T-helper 2 cell (primary cell): ENCODE measurements at places on chromosomes 3 and 15.

DNA sequence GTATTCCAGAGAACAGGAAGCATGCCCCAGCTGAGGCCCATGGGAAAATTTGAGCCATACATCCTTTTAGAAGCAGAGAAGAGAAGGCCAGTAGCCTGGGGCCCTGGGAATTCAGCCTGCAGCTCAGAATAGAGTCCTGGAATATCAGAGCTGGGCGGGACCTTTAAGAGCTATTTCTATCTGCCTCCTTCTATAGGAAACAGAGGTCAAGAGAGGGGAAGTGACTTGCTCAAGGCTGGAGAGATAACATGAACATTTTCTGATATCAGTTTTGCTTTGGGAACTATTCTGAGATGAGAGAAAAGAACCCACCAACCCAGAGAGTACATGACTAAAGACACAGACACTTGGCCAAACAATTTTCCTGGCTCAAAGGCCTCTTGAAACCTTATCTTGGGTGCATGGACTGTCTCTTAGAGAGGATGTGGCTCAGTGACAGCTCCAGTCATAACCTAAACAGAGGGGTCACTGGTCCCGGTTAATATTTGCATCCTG is 26.0 kb downstream of the MASP1 start:
- no peak for DNase-seq

DNA sequence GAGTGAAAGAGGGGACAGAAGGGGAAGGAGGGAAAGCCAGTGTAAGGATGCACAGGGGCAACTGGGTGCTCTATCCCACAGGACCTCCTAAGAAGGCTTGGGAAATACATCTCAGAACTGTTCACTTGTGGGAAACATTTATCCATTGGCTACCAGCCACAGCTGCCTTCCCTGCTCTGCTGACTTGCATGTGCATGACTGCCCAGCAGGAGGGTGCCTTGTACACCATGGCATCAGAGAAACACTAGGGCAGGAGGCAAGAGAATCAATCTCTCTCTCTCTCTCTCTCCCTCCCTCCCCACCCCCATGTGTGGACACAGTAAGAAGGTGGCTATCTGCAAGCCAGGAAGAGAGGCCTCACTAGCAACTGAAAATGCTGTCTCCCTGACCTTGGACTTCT is 62.9 kb upstream of the ZBTB38 start:
- no peak for DNase-seq

- DNase-seq: no peak
Measured at GRCh38 chr3:194908496-194908895, 222.8 kb downstream of the FAM43A start.

DNA sequence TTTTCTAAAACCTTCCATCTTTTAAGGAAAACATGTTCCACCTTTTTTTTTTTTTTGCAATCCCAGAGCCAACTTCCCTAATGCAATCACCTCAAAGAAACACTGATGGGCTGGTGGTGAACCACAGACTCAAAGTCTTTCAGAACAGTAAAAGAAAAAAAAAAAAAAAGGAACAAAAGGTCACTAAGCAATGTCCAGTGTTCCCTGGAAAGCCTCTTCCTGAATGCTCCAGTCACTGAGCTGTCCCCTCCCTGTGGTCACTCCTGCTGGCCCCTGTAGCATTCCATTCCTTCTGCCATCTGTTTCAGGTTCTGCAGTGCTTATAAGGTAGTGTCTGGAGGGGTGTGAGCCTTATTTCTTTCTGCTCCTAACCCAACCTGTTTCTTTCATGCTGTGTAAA is 53.3 kb downstream of the AAGAB start:
- no peak for DNase-seq

- DNase-seq: no peak
Measured at GRCh38 chr15:73168487-73168886, 116.2 kb downstream of the NEO1 start.

DNA sequence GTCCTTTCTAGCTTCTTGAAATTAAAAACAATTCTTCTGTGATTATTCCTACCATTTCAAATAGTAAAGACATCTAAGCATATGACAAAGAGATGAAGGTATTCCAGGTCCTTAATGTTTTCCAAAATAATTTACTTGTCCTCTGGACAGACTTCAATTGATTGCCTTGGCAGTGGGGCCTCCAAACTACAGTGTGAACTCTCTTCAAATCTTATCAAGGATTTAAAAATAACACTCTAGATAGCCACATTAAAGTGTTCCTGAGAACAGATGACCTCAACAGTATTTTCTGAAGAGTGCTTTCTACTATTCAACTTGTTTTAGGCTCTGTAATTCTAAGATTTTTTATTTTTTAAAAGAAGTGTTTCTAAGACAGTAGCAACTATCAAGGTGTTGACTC is 7.9 kb upstream of the MLF1 start:
- DNase-seq: no peak

- no peak for DNase-seq
Measured at GRCh38 chr3:85321892-85322291, 363.1 kb downstream of the CADM2 start.

- DNase-seq: no peak
Measured at GRCh38 chr3:50419595-50420370, 60.5 kb upstream of the TMEM115 start.

DNA sequence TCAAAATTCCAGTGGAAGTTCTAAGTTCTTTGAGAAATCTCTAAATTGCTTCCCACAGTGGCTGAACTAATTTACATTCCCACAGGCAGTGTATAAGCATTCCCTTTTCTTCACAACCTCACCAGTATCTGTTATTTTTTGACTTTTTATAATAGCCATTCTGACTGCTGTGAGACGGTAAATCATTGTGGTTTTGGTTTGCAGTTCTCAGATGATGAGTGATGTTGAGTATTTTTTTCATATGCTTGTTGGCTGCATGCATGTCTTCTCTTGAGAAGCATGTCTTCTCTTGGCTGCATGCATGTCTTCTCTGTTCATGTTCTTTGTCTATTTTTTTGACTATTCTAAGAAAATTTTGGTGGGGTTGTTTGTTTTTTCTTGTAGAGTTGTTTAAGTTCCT is 499.6 kb upstream of the CCDC54 start:
- peak; percentile 0 for DNase-seq

GRCh38 chr3:122382888-122383666 is at the start of gene MIX23:
MIX23 (minus strand) TSS chr3:122383231; CDS start chr3:122383224, 7 bp downstream.
- DNase-seq: peak; percentile 74

DNA sequence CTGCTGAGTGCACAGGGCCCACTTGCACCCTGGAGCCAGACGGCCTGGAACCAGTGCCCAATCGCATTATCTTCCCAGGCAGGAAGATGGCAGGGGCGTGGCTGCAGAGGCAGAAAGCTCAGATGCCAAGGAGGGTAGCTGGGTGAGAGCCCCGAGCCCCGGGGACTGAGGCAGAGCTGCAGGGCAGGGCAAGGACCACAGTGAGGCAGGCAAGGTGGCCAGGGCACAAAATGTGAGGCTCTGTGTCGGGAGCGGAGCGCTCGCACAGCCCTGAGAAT is 1.6 kb upstream of the CCDC33 start:
- DNase-seq: no peak

GRCh38 chr3:72446218-72447058 is 401.8 kb downstream of the SHQ1 start:
- DNase-seq: peak; percentile 57

GRCh38 chr3:12178091-12178820 is 19.5 kb upstream of the TIMP4 start:
- DNase-seq: no peak

DNA sequence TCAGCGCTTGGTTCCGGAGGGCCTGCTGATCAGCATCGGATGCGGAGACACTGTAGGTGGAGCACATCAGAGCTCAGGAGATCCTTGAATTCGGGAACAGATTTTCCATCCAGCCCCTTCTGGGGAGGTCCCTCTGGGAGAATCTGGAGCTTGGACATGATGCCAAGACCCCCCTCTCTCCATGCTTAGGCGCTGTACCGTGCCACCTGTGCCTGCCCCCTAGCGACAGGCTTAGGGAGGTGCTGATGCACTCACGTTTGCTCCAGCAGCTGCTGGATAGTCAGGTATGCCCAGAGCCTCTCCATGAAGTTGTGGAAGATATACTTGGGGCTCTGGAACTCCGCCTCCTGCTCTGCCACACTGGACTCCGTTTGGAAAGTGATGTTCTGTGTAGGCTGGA is 9.7 kb downstream of the ITIH4 start:
- no peak for DNase-seq

- no peak for DNase-seq
Measured at GRCh38 chr3:27503526-27503925, 19.3 kb upstream of the SLC4A7 start.

- DNase-seq: no peak
Measured at GRCh38 chr3:193656445-193656844, 63.4 kb downstream of the OPA1 start.

GRCh38 chr3:190865828-190866227 is 3.3 kb upstream of the GMNC start:
- DNase-seq: no peak

DNA sequence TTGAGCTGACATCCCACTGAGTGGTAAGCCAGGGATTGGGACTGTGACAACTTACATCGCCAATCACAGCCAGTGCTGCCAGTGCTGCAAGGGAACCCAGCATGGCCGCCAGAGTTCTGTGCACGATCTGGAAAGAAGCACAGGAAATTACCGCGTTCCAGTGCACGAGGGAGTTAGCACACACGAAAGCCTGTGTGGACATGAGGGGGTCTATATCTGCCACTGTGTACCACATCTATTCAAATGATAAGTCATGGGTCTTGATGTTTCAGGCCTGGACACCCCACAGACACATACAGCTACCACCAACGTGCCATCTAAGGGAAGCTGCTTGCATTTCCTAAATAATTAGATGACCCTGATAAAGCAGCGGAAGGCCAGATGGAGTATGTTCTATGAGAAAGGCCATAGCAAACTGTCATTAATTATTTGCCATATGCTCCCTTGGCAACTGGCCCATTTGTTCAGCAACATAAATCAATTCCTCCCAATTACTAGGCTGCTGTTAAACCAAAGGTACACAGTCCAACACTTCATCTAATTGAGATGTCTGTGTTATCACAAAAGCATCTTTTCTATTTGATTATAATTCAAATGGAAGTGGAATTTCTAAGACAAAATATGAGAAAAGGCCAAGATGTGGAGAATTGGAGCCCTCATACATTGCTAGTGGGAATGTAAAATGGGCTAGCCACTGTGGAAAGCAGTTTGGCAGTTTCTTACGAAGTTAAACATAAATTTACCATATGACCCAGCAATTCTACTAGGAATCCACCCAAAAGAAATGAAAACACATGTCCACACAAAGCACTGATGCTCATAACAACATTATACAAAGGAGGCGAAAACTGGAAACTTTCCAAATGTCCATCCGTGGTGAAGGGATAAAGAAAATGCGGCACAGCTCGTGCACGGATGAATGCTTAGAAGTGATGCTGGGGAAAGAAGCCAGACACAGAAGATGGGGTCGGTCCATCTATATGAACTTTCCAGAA is 108.3 kb downstream of the OCA2 start:
- no peak for DNase-seq

GRCh38 chr3:127770671-127771355 is 51.5 kb downstream of the MGLL start:
- no peak for DNase-seq

- DNase-seq: no peak
Measured at GRCh38 chr3:41574900-41575299, 375.6 kb downstream of the CTNNB1 start.

GRCh38 chr15:57340682-57341259 is 35.5 kb upstream of the CGNL1 start:
- no peak for DNase-seq

GRCh38 chr3:47949979-47950378 is 66.2 kb downstream of the MAP4 start:
- no peak for DNase-seq

DNA sequence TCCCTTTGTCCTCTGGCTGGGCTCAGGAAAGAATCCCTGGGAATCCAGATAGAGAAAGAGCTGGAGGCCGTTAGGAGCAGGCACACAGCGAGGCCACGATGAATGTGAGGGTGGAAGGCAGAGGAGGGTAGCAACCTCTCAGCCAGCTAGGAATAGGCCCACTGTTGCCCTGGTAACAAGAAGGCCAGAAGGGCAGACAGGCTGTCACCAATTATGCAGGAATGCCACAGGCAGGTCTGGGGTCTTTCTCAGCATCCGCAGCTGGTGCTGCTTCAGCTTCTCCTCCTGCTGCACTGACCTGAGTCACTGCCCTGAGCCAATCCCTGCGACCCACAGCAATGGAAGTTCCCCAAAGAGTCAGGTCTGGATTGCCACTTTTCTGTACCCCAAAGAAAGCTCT is 62.8 kb upstream of the C3orf80 start:
- DNase-seq: no peak

DNA sequence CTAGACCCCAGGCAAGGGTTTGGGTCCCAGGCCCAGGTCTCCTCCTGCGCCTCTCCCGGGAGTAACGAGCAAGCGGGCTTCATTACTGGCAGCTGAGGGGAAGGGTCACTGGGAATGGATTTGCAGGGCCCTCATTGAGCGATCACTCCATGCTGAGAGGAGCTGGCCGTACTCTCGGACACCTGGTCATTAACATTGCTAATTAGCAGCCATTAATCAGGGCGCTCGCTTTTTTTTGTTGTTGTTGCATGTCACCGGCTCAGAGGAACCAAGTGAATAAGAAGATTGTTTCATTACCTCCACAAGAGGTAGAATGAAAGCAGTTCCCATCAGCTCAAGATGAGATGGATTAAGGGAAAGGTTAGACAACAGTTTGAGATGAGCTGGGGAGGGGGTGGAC is 293.0 kb upstream of the ATP11B start:
- DNase-seq: no peak

DNA sequence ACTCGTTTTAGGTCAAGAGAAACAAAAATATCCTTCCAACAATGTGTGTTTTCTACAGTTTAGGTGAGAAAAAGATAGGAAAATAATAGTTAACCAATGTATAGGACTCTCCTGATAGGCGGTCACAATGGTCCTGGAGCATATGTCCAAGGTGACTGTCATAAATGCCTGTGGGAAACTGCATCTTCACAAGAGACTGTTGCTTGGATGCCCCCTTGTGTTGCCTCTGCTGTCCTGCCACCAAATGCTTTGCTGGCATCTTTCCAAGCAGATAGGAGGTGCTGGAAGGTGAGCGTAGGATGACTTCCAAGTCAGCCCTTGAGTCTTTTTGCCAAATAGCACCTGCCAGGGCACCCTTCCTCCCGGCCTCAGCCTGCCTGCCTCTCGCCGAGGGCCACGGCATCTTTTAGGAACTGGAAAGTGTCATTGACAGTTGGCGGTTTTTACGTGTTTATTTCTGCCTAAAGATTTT is 24.1 kb upstream of the SACM1L start:
- DNase-seq: no peak

- no peak for DNase-seq
Measured at GRCh38 chr15:41780727-41781126, 6.4 kb downstream of the MAPKBP1 start.

DNA sequence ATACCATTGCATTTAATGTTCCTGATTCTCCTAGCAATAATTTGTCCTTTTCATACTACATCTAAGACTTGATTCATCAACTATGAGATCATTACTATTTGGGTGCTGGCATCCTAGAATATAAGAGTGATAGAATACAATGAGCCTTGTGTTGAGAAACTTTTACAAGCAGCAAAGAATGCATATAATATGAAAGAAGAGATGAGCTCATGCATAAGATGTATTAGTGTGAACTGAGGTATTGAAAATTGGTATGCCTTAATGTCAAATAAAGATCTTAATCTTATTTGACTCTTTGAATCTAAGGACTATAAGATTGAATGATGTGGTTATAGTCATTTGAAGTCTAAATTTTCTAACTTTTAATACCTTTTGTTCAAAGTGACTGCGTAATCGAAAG is 220.0 kb upstream of the ARHGEF26 start:
- no peak for DNase-seq

- no peak for DNase-seq
Measured at GRCh38 chr3:95172164-95172943, 1109.5 kb downstream of the NSUN3 start.

GRCh38 chr3:171373711-171374110 is 86.5 kb downstream of the TNIK start:
- no peak for DNase-seq

GRCh38 chr15:87660251-87661129 is 596.0 kb downstream of the NTRK3 start:
- DNase-seq: no peak
